Activated naive CD4-positive, alpha-beta T cell treated with anti-CD3 and anti-CD28 coated beads for 36 hours (primary cell): ENCODE measurements at places on chromosomes 6 and 20.

DNA sequence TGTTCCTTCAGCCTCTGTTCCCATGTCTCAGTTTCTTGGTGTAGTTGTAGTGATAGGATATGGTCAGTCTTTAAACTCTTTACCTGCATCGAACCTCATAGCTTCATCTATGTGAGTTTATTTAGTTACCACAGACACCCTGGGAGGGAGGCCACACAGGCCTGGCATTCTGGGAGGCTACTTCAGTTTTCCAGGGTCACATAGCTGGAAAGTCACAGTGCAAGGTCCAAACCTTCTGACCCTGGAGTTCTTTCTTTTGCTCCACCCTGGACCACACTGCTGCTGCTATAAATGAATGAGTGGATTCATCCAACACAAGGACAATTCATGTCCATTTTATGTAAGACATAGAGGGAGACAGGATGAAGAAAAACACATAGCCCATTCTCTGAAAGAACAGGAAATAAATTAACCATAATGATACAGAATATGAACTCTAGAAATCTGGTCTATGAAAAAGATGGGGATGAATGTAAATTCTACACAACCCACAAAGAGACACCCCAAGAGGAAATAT is 60.8 kb downstream of the LAMA4 start:
- no peak for DNase-seq

DNA sequence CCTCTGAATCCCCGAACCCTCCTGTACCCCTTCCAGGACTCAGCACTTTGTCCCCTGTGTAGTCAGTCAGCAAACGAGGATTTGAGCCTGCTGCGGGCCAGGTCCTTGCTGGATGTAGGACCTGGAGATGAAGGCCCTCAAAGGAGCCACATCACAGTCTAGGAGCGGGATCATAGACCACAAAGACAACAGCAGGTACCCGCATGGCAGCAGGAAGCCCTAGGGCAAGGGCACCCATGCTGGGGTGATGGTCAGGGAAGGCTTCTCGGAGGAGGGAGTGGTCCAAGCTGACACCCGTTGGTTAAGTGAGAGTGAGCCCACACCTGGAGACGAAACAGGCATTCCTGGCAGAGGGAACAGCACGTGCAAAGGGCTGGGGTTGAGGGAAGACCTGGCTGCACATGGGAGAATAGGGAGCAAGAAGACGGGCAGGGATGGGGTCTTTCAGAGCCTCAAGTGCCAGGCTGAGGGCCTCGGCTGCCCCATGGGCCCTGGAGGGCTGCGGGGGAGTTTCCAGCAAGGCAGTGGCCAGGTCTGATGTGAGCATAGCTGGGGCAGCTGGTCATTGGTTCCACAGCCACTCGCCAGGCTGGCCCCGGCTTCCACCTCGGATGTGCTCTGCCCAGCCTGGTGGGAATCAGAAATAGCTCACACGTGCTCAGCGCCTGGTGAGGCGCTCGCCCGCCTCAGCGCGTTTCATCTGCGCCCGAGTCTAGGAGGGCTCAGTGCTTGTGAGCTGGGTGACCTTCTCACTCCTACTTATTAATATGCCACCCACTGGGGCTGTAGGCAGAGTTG is 15.0 kb downstream of the DLGAP4 start:
- no peak for DNase-seq

DNA sequence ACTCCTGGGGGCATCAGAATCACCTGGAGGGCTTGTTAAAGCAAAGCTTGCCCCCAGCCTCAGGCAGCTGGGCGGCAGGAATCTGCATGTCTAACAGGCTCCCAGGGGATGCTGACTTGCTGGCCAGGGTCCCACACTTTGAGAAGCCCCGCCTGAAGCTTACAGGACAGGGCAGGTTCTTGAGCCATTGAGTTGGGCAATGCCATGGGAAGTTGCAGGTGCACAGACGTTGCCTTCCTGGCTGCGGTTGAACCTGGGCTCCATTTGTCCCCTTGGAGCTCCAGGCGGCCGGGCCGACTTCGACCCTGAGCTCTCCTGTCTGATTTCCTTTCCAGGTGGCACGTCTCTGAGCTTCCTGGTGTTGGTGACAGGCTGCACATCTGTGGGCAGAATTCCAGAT is 46.8 kb downstream of the SYNJ2 start:
- DNase-seq, result no peak

DNA sequence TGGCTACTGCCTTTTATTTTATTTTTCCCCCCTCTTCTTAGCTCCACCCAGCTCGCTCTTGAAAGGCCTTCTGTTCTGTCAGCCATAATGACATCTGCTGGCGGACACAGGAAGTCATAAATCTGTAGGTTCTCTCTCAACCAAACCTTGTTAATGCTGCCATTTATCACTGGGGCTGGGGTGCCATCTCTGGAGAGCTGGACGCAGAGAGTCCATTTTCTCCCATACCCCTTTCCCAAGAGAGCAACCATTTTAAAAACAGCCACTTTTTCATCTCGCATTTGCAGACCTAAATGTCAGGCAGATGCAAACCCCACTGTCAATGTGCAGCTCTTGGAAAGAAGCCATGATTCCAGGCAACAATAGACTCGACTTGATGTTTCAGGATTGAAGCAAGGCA is 13.0 kb upstream of the TSHZ2 start:
- DNase-seq, result peak; percentile 29

GRCh38 chr20:50198180-50198666 is 7.6 kb downstream of the CEBPB start:
- no peak for DNase-seq

- no peak for DNase-seq
Measured at GRCh38 chr20:47934761-47935160, 149.5 kb upstream of the SULF2 start.

- no peak for DNase-seq
Measured at GRCh38 chr20:4283016-4283415, 267.7 kb upstream of the RNF24 start.

DNA sequence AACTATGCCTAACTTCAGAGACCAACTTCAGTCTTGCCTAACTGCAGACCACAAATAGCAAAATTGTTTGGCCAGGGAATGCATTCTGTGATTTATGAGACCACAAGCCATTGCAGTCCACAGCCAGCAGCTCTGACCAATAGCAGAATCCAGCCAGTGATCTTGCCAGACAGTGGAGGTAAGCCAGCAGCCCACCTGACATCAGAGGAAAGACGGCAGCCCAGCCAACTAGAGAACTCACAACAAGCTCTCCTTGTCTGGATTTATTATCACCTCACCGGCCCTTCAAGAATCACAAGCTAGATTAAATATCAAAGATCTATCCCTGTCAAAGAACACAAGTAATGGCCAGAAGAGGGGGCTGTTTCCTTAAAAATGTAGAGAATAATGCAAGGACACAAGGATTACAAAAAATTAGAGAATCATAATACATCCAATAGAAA is 66.5 kb upstream of the SLC35F1 start:
- DNase-seq, result no peak

GRCh38 chr6:105934708-105935107 is 151.4 kb upstream of the PRDM1 start:
- DNase-seq, result no peak

DNA sequence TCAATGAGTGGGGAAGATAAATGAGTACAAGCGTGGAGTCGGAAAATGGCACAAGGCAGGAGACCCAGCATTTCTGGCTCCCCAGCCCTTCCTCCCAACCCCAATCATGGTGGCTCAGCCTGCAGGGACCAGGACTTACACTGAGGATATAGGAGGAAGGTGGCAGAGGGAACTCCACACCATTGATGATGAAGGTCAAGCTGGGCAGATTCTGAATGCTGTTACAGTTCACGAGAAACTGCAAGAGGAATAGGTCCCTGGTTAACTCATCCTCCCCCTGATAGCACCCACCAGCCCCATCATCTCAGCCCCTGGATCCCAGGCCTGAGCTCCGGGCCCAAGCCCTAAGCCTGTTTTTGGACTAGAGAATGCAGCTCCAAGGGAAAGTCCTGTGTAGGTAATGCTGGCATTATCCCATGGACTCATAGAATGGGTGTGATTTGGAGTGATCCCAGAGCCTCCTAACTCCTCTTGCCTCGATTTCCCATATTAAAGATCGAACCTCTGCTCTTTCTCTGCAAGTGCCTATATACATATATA is 2.3 kb upstream of the TFEB start:
- DNase-seq, result no peak

- DNase-seq, result no peak
Measured at GRCh38 chr6:53258076-53258773, 90.5 kb downstream of the ELOVL5 start.

DNA sequence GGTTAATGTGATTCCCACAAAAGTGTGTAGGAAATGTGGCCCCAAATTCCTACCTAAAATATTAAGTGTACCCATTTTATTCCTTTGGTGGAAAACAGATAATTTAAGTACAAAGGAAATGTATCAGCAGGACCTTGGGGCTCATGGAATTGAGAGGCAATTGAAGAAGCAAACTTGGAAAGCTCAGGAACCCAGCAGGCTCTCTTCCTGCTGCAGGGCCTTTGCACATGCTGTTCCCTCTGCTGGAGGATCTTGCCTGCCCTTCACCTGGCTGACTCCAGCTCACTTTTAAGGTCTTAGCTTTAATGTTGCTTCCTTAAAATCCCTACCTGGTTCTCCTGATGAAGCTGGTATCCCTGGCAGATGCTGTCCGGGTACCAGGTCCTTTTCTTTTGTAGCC is 9.8 kb upstream of the BLCAP start:
- DNase-seq, result no peak

GRCh38 chr6:150567380-150567779 is 32.3 kb upstream of the PLEKHG1 start:
- no peak for DNase-seq
